ENCODE measurements at places on chromosomes 6 and 20.

GRCh38 chr6:48101290-48101689, 9.7 kb downstream of the PTCHD4 start:
- DNase-seq, result no peak

DNA sequence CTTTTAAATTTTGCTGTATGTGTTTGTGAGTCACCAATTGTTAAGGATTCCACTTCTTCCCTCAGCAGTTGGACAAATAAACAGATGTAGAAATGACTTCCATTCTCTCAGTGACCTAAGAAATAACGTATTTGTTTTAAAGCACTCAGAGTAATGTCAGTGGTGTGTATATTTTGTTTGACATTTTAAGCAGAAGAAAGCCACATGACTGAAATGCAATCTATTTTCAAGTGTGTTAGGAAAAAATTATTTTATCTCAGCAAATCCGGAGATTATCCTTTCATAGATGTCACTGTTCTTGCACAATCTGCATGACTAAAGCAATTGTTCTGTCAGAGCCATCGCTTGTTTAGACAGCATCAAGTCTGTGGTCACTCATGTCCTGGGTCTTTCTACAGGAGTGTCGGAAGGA, 77.1 kb downstream of the JAG1 start:
- no peak for DNase-seq

GRCh38 chr20:50932016-50932485, 814 bp upstream of the ADNP start:
- DNase-seq, result no peak

DNA sequence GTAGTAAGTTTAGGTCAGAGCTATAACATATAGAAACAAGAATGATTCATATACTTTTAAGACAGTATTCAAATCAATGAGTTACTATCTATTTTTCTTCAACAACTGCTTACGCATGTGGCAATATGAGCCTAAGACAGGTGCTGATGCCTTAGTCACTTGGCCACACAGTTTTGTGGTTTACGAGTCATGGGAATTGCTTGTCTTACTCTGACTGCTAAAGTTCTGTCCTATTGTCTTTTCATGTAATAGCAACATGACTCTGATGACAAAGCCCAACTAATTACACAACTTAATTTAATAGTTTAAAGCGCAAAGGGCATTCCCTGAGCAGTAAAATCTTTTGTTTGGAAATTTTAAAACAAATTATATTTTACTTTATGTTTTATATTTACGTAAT, 159.3 kb upstream of the CENPW start:
- DNase-seq, result no peak

GRCh38 chr6:107692351-107692750, 131.8 kb downstream of the SCML4 start:
- DNase-seq, result no peak

DNA sequence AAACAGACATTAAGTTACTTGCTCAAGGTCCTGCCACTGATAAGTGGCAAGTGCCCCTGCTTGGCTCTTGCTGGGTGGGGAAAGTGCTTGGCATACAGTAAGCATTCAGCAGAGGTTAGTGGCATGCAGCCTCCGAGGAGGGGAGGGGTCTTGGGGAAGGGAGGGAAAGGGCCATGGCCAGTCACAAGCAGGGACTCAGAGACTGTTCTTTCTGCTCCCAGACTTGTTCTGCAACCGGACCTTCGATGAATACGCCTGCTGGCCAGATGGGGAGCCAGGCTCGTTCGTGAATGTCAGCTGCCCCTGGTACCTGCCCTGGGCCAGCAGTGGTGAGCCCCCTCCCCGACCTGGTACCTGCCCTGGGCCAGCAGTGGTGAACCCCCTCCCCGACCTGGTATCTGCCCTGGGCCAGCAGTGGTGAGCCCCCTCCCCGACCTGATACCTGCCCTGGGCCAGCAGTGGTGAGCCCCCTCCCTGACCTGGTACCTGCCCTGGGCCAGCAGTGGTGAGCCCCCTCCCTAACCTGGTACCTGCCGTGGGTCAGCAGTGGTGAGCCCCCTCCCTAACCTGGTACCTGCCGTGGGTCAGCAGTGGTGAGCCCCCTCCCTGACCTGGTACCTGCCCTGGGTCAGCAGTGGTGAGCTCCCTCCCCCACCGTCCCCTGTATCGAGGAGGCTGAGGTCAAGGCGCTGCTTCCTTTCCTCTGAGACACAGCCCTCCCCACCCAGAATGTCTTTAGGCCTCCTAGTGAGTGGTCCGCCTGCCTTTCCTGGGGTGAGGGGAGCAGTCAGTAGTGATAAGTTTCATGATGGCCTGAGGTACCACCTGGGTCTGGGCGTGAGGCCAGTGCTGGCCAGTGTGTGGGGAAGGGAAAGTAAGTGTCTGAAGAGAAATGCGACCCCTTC, 8.9 kb downstream of the GLP1R start:
- no peak for DNase-seq

DNA sequence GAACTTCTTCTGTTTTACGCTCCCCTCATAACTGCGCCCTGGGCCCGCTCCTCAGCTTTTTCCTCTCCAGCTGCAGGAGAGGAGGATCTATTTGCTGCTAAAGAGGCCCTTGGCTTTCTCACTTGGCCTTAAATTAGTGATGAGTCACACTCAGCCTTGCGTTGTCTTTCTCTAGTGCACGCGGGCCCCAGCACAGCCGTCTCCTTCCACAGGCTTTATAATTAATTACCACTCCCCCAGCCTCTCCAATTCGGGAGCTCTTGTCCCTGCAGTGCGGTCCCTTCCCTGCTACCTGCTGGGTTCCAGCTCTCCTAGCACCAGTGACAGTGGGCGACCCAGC, 25.2 kb downstream of the PACSIN1 start:
- DNase-seq, result no peak

GRCh38 chr6:147065786-147066185, 138.4 kb upstream of the STXBP5 start:
- no peak for DNase-seq

GRCh38 chr6:114342086-114342825, 567 bp downstream of the HS3ST5 start:
- DNase-seq, result no peak

Data from naive thymus-derived CD4-positive, alpha-beta T cell (primary cell).